ENCODE measurements at places on chromosomes 2 and 18.

- DNase-seq: no peak
These were observed 1899.8 kb upstream of the PIK3C3 start for GRCh38 chr18:40055262-40055661.

- DNase-seq: no peak
These were observed 38.3 kb downstream of the TMEM17 start for GRCh38 chr2:62467475-62468321.

DNA sequence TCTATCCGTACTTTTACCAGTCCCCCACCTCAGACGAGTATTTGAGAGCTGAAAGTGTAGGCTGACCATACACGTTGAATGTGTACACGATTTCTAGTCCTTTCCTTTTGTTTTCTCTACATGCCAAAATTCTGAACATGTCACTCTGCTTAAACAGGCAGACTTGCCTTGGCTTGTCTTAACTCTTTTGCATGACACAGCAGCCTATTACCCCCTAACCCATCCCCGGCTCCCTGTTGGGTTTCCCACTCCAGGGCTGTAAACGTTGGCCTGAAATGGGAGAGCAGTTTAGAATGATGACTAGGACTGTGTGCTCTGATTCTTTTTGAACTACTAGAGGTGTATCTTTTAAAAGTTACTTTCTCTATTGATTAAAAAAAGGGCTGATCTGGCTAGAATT, 19.1 kb downstream of the MTCL1 start:
- no peak for DNase-seq

- no peak for DNase-seq
These were observed 22.5 kb downstream of the MOB4 start for GRCh38 chr2:197538412-197538811.

DNA sequence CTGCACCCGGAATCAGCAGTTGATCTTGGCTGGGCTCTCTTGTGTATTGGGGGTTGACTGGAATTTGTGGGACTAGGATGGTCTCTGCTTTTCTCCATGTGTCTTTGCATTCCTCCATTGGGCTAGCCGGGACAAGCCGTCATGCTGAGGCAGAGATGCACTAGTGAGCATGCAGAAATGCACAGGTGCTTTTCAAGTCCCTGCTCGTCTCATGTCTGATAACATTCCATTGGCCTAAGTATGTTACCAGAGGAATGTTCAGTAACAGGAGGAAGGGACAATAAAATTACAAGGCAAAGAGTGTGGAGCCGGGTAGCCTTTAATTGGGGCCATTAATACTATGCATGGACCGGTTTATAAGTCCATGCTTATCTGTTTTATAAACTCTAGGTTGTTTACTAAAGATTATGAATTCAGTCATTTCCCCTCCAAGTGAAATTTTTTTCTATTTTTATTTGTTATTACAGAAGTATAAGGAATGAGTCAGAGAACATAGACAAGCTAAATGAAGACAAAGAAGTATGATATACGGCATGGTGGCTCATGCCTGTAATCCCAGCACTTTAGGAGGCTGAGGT, 24.4 kb upstream of the AAK1 start:
- no peak for DNase-seq

DNA sequence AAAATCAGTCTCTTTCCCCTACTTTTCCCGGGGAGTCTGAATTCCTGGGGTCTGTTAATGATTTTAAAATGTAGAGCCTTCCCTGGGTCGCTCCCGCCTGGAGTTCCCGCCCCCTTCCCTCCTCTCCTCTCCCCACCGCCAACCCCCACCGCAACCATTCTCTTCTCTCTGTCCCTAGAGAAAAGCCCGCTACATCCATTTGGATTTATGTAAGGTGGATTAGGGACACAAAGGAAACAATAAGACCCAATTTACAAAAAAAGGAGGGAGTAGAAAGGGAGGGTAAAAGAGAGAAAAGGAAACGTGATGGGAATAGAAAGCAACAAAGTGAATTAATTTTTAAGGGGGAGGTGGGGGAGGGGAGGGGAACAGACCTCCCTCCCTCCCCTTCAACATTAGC, 2.2 kb downstream of the EPHA4 start:
- DNase-seq: no peak

DNA sequence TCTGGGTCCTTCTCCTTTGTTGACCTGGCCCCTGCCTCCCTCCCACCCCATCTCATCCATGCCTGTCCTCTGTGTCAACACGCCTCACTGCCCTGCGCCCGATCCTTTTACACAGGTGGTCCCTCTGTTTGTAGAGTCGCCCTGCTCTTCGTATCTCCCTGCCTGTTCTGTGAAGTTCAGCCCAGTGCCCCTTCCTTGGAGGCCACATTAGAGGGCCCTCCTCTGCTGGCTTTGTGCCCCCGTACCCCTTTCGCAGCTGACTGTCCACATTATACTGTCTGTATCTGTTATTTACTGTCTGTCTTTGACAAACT, 25.5 kb downstream of the ASAP2 start:
- no peak for DNase-seq

- no peak for DNase-seq
These were observed 387.6 kb upstream of the TNP1 start for GRCh38 chr2:217247476-217247875.

- DNase-seq: no peak
These were observed 5.3 kb downstream of the ZEB2 start for GRCh38 chr2:144514616-144515091.

DNA sequence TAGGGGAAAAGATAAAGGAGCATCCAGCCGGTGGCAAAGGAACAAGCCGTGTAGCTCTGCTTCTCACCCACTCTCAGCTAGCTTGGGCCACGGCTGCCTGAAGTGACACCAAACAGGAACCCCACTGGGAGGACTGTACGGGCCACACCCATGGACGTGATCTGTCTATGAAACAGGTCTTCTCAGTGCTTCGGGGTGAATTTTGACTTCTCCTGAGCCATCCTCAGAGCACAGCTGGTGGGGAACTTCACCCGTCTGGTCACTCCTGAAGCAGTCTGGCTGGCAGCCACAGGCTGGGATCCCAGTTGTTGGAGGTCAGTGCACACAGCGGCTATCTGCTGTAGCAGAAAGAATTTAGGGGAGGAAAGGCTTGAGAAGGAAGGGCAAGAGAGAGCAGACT, 223.8 kb downstream of the FAM210A start:
- no peak for DNase-seq

- no peak for DNase-seq
These were observed 33.9 kb downstream of the FN1 start for GRCh38 chr2:215401896-215402379.

DNA sequence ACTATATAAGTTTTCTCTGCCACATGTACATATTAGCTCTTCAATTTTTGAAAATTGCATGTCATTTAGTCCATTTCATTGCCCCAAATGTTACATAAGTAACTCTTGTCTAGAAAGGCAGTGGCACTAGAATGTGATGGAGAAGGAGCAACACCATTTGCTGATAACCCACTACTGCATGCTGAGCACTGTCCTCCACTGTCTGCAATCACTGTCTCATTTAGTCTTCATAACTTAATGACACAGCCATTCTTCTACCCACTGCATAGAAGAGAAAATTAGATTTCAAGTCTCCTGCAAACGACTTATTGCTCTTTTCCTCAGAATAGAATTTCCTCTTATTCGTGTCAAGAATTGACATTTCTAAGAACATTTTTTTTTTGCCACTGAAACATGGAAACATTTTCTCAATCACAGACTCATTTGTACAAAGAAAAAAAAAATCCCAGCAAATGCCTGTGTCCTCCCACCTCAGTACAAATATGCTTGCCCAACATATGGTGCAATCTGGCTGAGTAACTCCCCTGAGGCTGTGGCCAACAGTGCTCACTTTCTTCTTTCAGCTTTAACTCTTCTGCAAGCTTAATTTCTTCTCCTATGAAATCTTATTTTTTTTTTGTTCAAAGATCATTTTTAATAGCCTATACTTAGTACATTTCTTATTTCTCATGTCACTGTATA, 768.6 kb upstream of the HS6ST1 start:
- DNase-seq: no peak

DNA sequence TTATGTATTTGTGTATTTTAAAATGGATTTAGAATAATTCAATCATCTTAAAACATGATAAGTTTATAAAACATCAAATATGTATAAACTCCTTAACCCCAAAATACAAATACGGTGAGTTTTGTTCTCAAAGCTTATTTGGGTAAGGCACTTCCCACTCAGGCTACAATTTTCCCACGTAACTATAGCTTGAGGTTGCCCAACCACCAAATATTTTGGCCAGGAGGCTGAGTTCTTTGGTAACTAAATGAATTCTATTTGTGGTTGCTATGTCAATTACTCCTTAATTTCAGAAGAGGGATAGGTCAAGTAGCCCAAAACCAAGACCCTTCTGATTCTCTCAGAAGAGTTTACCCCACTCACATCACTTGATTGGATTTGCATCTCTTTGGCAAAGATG, 70.4 kb downstream of the MYL12B start:
- DNase-seq: no peak

- DNase-seq: no peak
These were observed 310.8 kb upstream of the MAP2 start for GRCh38 chr2:209113026-209113425.

All from stimulated activated CD8-positive, alpha-beta memory T cell treated with anti-CD3 and anti-CD28 coated beads, Interleukin-4, amount 100 ng/mL, for 1 hour (primary cell).